ENCODE measurements at places on chromosomes 4 and X.

- DNase-seq: no peak
Measured at GRCh38 chrX:20215565-20215964, 51.1 kb downstream of the RPS6KA3 start.

DNA sequence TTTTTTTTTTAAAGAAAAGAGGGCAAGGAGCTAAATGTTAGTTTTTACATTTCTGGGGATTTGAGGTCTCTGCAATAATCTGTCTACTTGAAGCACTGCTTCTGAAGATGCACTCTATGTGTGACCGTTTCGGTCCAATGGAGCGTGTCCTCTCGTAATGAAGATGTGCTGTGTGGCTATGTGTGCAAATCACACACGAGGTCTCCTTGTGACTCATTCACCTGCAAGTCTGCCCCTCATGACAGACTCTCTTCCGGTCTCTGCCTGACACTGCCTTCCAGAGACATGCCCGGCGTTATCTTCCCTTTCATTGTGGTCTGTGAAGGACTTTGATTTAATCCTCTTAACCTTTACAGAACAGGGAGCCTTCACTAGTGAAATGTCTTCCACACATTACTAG, 84.3 kb downstream of the TRAM1L1 start:
- no peak for DNase-seq

GRCh38 chrX:149497626-149498025, 7.5 kb downstream of the IDS start:
- no peak for DNase-seq

DNA sequence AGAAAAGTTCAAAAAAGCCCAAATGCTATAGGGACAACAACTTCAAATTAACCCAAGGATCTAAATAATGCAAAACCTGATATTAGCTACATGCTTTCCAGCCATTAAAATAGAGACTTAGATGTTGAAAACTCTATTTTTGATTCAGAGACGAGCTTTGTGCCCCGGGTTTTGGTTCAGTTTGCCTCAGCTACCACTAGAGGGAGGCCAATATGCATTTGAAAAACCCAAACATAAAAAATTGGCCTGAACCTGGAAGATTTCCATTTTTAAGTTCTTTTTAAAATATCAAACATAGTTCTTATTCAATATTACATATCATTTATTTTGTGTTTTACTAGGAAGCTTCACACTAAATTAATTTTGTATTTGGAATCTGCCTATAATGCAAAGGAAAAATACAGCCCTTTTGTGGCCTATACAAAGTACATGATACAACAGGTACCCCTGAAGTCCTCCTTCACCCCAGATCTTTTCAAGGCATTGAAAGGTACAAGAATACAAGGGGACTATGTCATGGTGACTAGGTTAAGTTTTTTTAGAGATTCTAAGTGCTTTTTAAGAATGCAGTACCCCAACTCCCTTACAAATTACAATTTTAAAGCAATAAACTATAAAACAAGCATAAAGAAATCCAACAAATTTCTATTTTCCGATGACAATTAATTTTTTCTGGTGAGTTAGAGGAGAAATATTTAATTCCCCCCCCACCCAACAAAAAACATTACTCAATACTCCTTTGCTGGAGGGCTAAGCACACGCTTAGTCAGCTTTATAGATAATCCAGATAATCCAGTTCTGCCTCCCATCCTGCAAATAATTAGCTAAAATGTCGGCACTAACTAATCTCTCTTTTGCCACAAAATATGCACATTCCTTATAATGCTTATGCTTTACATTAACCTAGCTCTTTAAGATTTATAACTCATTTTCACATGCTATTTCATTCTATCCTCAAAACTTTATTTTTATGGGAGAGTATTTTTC, 97.7 kb upstream of the PTPN13 start:
- DNase-seq: peak; percentile 17

DNA sequence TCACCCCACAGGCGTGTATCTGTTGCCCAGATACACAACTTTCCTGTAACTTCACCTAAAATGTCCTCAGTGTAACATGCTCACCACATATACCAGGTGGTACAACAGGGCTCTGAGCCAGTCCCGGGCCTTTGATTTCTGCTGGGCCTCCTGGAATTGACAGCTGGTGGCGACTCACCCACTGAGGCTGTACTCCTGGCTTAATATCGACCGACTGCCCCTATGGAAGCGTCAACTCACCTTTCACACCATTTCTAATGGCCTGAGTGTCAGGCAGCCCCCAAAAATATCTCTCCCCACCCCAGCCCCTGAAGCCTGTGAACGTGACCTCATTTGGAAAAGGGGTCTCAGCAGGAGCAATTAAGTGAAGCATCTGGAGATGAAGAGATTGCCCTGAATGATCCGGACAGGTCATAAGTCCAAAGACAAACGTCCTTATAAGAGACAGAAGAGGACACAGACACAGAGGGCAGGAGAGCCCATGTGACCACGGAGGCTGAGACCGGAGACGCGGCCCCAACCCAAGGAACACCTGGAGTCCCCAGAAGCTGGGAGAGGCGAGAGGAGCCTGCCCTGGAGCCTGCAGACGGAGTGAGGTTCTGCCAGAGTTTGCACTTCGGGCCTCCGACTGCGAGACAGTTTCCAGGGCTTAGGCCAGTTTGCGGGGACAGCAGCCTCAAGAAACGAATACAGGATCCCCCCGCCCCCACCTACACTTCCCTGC, 12.6 kb upstream of the MXD4 start:
- DNase-seq: no peak

DNA sequence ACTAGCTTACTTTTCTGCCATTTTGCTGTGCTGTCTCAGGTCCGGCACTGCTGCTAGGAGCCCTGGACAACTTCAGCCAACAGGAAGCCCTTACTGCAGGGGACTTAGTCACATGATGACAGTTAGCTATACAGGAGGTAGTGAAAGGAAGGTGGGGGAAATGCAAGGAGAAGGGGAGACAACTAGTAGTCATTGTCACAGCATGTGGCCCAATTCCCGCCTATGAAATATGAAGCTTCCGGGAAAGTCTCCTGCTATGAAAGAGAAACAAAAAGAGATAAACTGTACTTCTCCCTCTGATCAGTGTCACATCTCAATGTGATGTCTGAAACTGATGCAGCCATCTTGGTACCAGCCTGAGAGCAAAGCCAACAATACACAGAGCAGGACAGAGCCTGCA, 71.6 kb downstream of the AMELX start:
- no peak for DNase-seq

GRCh38 chrX:32877592-32877991, 333.8 kb downstream of the DMD start:
- DNase-seq: no peak

- no peak for DNase-seq
Measured at GRCh38 chrX:18617407-18617750, 54.5 kb downstream of the RS1 start.

GRCh38 chrX:65300104-65300809, 234.3 kb downstream of the LAS1L start:
- DNase-seq: no peak

GRCh38 chrX:46777971-46778810, 19.3 kb upstream of the SLC9A7 start:
- DNase-seq: no peak

GRCh38 chrX:106014119-106014775, 24.3 kb downstream of the SERPINA7 start:
- DNase-seq: no peak

DNA sequence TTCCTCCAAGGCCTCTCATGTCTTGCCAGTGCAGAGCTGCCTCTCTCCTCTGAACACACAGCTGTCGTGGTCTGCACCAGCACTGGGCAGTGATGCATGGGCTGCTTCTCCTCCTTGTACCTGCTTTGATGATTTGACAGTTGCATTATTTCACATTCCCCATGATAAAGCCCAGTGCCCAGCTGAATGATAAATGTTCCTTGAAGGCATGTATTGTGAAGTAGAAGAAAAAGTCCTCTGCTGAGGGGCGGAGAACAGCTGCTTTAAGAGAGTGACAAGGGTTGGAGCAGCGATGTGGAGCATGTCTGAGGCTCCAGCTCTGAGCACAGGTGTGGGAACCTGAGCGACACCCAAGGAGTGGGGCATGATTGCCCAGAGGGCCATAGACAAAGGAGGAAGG, 21.1 kb upstream of the TRIM2 start:
- no peak for DNase-seq

- DNase-seq: no peak
Measured at GRCh38 chrX:31845003-31845402, 773.2 kb upstream of the FTHL17 start.

DNA sequence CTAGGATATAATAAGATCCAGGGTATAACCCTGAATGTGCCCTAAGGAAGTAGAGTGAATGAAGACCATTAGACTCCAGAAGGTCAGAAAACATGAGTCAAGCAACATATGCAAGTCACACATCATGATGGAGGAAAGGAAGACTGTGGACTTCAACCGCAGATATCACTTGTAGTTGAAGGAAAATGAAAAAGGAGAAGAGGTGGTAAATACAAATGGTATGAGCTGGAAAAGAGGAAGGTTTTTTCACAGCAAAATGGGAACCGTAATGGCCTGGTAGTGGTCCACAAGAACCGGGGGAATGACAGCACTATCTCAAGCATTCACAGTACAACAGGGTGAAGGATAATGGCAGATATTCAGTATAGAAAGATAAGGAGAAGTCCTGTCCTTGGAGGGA, 5.2 kb upstream of the SCFD2 start:
- DNase-seq: no peak

DNA sequence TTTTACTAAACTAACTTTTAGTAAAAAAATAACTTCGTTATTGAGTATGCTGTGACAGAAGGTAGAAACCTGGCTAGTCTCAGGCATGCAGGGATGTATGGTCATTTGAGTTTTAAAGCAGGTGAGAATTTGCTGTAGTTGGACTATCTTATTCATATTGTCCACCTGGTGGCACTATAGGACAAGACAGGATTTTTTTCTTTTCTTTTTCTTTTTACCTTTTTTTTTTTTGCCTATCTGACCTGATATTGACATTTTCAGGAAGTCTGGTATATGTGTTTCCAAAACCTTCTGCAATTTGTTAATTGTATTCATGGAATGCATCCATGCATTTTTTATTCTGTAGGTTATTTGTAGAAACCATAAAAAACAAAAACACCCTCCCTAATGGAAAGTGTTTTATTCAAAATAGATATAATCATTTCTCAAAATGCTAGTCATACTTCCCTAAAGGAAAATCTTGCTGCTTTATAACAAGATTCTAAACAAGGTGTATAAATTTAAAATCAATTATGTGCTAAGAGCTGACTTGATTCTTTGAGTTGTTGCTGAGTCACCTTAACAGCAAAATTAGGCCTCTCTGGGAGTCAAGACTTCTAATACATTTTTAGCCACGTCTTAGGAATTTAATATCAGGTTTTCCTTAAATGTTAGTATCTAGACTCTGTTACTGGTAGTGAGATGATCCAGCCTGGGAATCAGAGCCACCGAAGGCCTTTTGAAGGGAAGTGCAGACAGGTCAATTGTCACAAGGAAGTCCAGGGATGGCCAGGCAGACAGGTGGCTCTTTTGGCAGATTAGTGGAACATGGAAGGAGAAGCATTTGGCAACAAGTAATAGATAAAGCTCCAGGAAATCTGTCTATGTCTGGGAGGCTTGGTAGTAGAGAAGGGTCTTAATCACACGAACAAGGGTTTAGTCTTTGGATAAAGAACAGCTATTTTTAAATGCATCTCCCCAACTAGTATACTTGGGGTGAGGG, 201.3 kb upstream of the GNPDA2 start:
- DNase-seq: no peak

DNA sequence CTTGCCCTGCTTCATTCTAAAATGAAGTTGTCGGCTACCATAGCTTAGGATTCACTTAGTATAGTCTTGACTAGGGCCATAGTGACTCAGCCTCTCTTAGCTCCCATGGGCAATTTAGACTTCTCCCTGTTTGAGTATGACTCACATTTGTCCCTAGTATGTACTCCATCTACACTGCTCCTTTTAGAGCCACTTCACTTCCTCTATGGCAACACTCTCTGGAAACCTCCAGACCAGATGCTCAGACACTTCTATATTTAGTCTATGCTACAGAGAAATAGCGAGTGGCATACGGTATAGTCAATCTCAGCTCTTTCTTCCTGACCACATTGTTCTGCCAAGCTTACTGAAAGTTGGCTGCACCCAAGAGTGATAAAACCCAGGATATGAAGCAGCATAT, 11.2 kb downstream of the MEPE start:
- DNase-seq: peak; percentile 16

DNA sequence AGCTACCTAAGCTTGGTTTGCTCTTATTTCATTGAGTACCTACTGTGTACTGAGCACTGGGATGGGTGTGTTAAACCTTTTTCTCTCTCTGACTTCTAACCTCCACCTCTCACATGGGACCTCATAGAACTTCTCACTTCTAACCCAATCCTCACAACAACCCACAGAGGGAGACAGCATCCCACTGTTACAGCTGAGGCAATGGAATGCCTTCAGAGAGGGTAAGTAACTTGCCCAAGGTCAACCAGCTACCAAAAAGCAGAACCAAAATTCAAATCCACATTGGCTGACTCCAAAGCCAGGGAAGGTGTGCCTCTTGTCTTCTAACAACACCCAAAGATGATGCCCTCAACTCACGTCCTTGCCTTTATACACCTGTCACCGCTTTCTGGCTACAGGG, 5.4 kb downstream of the SEL1L3 start:
- no peak for DNase-seq
